ENCODE measurements at places on chromosomes 2 and 18. TPM values are rescaled to one million over a fixed set of nuclear protein-coding genes. Genes with fewer than 3 reads are reported as not detected.

GRCh38 chr2:5696404-5696944 is 4.3 kb downstream of the SOX11 start:
- DNase-seq: no peak

- no peak for DNase-seq
These were observed 149.8 kb downstream of the COPS8 start for GRCh38 chr2:237235383-237236095.

DNA sequence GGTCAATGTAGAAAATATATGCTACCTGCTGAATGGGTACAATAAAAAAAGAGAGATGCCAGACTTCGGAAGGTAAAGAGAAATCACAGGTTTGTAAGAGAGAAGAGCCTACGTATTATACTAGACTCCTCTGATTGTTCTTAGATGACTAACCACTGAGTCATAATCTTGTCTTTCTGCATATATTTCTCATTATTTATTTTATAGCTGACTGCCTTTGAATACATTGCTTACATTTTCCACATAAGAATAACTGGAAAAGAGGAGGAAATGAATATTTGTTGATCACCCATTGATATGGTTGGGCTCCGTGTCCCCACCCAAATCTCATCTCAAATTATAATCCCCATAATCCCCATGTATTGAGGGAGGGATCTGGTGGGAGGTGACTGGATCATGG is 90.3 kb upstream of the RAB27B start:
- DNase-seq: no peak

- DNase-seq: no peak
These were observed 20.3 kb downstream of the ACTR3 start for GRCh38 chr2:113910110-113910717.

The CNPPD1 gene
- total RNA-seq: 67.7 TPM

The ABCG8 gene
- total RNA-seq: not detected
